ENCODE measurements at places on chromosomes 7 and 10.

DNA sequence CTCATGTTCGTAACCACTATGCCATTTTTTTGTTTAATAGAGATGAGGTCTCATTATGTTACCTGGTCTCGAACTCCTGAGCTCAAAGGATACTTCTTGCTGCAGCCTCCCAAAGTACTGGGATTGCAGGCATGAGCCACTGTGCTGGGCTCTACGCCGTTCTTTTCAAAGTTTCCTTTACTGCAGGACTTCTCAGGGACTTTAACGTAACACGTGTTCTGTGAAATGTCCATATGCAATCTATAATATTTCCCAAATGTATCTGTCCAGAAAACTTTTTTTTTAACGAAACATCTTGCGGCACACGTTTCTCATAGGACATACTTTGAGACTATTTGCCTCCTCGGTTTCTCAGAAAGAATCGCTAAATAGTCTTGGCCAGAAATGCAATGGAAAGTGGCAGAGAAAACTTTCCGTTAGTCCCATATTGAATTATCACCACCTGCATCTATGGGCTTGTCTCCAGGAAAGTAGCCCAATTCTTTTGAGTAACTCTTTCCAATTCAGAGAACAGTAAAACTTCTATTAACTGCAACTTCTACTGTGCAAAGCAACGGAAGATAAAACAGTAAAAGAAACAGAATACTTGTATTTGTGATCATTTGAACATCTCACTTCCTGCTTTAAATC lies 96.3 kb downstream of the ELMO1 start:
- no peak for DNase-seq

DNA sequence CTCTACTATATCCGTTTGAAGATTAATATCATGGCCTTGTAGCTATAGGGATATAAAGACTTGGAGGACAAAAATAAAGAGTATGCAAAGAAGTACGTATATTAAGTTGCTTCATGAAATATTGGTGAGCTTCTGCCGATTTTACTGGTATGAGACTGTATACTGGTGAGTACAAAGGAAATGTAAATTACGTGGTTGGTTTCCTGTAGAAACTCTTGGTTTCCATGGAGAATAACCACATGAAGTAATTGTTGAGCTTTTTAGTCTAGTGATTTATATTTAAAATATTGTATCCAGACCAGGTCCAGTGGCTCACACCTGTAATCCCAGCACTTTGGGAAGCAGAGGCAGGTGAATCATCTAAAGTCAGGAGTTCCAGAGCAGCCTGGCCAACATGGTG lies 32.2 kb upstream of the GLI3 start:
- no peak for DNase-seq

- DNase-seq, result no peak
These were observed 445.2 kb downstream of the INHBA start for GRCh38 chr7:41257660-41258059.

DNA sequence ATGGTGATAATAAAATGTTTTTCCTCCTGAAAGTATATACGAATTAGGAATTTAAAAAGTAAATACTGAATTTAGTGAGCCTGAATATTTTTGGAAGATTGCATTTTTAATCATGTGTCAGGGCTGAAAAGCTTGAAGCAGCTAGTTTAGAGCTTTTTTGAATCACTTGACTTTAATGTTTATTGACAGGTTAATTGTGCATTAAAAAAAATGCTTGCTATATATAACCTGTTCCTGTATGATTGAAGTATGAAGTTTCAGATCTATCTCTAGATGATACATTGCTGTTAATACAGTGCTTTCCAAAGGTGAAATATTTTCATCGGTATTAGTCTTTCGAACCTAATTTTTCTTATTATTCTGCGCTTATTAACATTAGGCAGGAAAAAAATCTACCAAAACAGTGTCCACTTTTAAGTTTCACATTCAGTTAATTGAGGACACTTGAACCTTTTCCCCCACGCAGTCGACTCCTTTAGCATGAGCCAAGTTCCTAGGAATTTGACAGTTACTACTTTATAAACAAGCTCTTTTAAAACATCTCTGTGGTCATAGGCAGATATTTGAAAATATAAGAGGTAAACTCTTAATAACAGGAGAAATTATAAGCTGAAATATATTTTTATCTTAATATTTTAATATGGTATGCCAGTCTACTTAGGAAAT lies 187.1 kb downstream of the MLLT10 start:
- DNase-seq, result no peak

DNA sequence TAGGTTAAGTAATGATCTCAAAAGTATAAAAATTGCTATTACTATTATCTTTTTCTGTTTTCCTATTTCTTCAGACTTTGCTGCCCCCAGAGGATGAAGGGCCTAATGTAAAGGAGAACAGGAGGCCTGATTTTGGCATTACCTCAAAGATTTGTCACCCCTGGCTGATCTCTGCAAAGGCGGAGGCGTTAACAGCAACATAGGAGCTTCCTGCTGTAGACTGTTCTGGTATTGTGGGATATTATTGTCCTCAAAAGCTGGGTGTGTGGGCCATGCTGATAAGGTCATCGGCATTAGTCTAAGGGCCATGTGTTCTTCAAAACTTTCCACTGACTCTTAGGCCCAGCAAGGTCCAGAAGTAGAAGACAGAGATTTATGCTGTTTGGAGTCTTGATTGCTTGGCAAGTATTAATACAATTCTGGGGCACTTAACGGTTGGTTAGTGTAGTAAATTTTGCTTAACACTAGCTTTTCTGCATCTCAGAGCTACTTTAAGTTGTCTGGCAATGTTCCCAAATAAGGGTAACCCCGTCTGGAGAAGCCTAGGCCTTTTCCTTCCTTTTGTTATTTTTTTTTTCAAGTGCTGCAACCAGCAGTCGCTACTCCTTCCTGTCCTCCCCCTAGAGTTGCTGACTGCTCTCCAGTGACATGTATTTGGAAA lies 14.0 kb upstream of the ENTPD1 start:
- DNase-seq, result no peak

DNA sequence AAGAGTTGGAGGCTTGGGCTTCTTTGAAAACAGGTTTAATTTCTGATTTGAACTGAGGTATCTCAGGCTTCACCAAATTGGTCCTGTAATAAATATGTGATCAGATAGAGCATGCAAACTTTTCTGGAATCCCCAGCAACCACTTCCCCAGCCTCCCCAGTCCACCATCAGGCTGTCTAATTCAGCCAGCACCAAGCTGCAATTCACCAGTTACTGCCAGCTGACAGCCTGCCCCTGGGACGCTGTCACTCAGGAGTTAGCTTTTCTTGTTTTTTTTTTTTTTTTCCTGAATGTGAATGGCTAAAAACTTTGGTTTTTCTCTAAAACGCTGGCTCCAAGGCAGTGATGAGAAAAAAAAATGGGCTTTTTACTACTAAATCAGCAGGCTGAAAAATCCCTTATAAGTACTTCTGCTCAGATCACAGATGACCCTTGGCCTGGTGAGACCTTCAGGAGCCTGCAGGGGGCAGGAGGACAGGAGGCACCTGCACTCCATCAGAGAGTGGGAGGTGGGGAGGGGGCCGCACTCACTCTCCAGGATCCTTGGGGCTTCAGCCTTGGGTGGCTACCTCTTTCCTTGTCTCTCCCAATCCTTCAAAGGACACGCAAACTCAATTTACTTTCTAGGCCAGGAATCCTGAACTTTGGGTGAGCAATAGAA lies 349.4 kb downstream of the GATA3 start:
- DNase-seq, result no peak

DNA sequence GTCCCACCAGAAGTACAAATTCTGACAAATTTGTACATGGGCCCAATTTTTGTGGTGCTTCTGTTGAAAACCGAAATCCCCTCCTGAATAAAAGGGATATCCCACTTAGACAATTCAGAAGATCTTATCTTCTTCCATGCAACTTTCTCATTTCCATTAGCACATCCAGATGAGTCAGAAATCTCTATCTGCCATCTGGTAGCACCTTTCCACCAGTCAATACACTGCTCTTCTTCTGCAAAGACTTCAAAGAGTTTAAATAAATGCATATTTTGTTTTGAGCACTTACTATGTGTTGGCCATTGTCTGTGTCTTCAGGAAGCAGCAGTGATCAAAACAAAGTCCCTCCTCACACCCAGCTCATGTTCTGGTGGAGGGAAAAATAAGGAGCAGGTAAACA lies 12.7 kb upstream of the KLF6 start:
- no peak for DNase-seq

- no peak for DNase-seq
These were observed 75.1 kb downstream of the EBF3 start for GRCh38 chr10:129888784-129889616.

GRCh38 chr7:113639221-113639620 lies 279.6 kb downstream of the PPP1R3A start:
- no peak for DNase-seq

DNA sequence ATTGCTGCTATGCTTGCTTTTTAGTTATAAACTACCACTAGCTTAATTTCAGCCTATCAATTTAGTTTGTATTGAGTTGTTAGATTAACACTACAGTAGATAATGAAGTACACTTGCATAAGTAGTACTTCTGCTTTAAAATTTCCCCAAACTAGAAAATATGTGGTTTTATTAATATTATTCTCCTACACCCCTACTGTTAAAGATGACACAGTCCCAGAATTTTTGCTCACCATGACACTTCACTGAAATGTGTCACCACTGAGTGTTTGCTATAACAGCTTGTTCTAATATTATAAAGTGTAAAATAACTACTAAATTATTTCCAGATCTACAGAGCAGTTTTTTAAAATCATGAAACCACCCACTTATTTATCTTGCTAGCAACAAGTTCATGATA lies 31.6 kb downstream of the RHEB start:
- no peak for DNase-seq

DNA sequence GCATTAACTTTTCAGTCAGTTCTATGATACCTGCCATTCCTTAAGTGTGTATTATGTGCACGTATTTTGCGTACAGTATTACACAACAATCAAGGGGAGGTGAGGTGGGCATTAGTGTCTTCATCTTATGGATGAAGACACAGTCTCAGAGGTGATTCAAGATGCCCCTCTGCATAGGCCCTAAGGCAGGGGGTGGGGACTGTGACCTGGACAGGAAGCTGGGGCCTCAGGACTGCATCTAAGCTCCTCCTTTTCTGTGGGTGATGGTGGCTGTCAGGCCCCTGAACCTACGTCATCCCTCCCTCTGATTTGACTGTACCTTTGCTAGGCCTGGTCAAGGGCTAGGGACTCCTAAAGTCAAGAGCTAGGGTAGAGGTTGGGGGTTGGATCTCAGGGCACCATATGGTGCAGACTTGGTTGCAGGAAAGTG lies 38.9 kb downstream of the HK1 start:
- DNase-seq, result no peak

- DNase-seq, result no peak
These were observed 209.2 kb downstream of the SNX10 start for GRCh38 chr7:26500749-26501352.

DNA sequence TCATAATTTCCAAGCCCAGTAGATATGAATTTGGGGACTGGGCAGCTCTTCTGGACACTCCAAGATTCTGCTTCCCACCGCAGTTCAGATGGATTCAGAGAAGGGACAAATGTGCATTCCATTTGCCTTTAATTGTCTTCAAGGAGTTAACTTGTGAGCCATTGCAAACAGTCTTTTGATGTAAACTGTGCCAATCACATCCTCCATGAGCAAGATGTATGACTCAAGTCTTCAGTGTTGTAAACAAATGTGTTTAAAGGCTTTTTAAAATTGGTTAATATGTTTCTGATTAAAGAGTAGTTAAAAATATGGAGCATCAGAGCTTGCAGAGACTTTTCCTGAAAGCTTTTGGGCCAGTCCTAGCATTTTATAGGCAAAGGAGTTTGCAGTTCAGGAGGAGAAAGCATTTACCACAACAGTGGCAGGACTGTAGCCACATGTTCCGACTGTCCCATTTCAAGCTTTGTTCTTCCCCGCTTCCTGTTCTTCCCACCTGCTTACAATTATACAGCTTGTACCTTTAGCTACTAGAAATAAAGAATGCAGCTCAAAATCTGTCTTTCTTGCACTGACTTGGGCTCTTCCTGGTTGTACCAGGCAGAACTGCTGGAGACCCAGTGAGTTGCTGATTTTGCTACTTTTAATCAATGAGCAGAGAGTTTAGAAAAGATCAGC lies 6.2 kb downstream of the SLC18A2 start:
- DNase-seq, result no peak

DNA sequence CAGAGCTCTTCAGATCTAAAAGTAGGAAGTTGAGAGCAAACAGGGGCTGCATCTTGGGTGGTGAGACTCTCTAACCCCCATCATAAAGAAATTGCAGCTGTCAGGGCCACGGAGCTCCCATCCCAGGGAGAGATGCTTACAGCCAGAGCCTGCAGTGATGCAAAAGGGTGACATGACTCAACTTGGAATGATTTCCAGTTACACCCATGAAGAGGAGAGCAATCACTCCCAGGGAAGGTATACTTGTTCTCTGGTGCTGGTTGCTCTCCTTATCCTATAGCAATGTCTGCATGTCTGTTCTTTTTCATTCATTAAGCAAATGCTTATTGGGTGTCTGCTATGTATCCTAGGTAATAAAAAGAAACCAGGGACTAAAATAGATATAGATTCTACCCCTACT lies 228.0 kb downstream of the RAB11FIP2 start:
- no peak for DNase-seq

- DNase-seq, result no peak
These were observed 263.8 kb upstream of the GRB10 start for GRCh38 chr7:51046482-51046881.
